ENCODE measurements at places on chromosomes 1 and 21. TPM values are rescaled to one million over a fixed set of nuclear protein-coding genes. Genes with fewer than 3 reads are reported as not detected.

Gene C1orf116
- not detected for total RNA-seq

Gene ERMAP
- 3.9 TPM for total RNA-seq

DNA sequence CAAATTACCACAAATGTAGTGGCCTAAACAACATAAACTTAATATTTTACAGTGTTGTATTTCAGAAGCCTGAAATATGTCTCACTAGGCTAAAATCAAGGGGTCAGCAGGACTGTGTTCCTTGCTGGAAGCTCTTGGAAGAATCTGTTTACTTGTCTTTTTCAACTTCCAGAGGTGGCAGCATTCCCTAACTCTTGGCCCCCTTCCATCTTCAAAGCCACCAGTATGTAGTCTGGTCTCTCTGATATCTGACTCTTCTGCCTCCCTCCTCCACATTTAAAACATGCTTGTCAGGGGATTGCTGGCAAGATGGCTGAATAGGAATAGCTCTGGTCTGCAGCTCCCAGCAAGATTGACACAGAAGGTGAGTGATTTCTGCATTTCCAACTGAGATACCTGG is 567.5 kb downstream of the PLA2G4A start:
- no peaks in the 10 kb centered on the region for H3K4me1 ChIP-seq
- H3K4me3 ChIP-seq: no peak overlapping the region
- no peak for DNase-seq
- no peaks in the 10 kb centered on the region for H3K36me3 ChIP-seq
- no peaks in the 10 kb centered on the region for H3K27me3 ChIP-seq
- no peak overlapping the region for H3K27ac ChIP-seq

DNA sequence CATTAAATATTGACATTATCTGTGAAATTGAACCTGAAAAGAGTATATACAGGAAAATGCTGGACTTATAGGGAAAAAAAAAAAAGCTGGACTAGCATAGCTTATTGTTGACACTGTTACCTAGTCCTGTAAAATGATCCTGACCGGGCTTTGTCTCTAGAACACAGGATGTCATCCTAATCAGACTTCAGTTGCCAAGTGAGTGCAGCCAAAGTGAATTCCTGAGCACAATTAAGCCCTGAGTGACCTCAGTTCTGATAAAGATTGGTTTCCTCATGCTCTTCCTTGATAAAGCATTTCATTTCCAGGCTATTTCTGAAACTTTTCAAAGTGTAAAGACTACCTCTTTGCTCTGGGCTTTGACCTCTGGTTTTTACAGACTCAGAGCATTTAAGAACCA is 19.8 kb downstream of the SELP start:
- no peak for DNase-seq
- H3K36me3 ChIP-seq: no peaks in the 10 kb centered on the region
- H3K27me3 ChIP-seq: peaks cover 3% of the 10 kb centered on the region
- no peak overlapping the region for H3K4me3 ChIP-seq

DNA sequence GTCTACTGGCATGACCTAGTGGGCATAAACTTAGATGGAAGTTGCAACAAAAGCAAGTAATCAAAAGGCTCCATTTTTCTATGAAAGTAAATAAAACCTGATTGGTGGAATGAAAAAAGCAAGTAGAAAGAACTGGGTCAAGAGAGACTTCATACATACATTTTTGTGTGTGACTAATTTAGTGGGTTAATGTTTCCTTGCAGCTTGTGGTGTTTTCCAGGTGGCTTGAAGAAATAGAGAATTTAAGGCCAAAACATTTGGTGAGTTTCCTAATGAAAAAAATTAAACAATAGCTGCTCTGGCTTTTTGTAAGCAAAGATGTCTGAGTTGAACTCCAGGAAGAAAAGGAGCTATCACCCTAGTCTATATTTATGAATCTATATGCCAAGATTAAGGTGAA is 71.0 kb downstream of the ZC3H11B start:
- H3K36me3 ChIP-seq: no peaks in the 10 kb centered on the region
- H3K4me1 ChIP-seq: no peaks in the 10 kb centered on the region
- H3K27me3 ChIP-seq: no peaks in the 10 kb centered on the region
- H3K4me3 ChIP-seq: no peak overlapping the region
- no peak overlapping the region for H3K27ac ChIP-seq
- DNase-seq: no peak

DNA sequence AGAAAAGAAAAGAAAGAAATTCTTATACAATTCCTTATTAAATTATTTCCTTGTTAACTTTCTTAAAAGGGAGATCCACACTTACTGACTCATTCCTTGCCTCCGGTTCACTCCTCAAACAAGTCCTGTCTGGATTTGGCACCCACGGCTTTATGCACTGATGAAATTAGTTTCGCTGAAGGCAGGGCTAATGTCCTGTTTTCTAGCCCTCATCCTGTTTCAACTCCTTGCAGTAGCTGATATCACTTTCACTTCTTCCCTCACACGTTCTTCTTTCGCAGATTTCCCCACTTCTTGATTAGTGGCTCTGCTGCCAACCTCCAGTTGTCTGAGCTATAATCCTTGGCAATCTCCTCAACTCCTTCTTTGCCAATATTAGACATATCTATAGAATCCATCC is 215.2 kb downstream of the URB2 start:
- no peak overlapping the region for H3K27ac ChIP-seq
- H3K4me3 ChIP-seq: no peak overlapping the region
- H3K4me1 ChIP-seq: peaks cover 4% of the 10 kb centered on the region
- H3K27me3 ChIP-seq: peaks cover 33% of the 10 kb centered on the region
- DNase-seq: no peak

Gene FCAMR
- total RNA-seq: 0.22 TPM

Gene CCDC181
- not detected for total RNA-seq

- DNase-seq: no peak
- peaks cover 4% of the 10 kb centered on the region for H3K4me1 ChIP-seq
- no peaks in the 10 kb centered on the region for H3K27me3 ChIP-seq
- H3K27ac ChIP-seq: peak overlapping the region; percentile 30
- no peak overlapping the region for H3K4me3 ChIP-seq
Observed at GRCh38 chr1:192860478-192861185, 51.8 kb downstream of the RGS2 start.
